ENCODE measurements at places on chromosomes 4 and X.

GRCh38 chr4:61785761-61786160, 585.6 kb downstream of the ADGRL3 start:
- no peak for DNase-seq

DNA sequence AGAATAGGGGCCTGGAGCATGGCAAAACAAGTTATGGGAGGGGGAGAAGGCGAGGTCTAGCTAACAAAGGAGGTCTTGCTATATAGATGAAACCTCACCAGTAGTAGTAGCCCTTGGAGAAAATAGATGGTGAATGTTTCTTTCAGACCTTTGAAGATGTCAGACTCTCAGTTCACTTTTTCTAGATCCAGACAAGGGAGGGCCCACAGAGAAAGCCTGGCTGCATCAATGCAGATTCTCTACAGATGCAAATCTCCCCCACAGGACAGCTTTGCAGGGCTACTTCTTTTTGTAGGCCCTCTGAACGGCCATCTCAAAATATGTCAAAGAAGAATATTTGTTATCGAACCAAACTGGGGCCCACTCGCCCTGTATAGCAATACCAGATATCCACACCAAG, 159.7 kb downstream of the ANK2 start:
- DNase-seq: no peak

- DNase-seq: no peak
Observed at GRCh38 chrX:123906557-123907316, 46.9 kb downstream of the XIAP start.

- DNase-seq: no peak
Observed at GRCh38 chrX:72392042-72392441, 86.3 kb upstream of the CITED1 start.

- DNase-seq: no peak
Observed at GRCh38 chr4:534101-534575, 35.1 kb downstream of the PIGG start.

DNA sequence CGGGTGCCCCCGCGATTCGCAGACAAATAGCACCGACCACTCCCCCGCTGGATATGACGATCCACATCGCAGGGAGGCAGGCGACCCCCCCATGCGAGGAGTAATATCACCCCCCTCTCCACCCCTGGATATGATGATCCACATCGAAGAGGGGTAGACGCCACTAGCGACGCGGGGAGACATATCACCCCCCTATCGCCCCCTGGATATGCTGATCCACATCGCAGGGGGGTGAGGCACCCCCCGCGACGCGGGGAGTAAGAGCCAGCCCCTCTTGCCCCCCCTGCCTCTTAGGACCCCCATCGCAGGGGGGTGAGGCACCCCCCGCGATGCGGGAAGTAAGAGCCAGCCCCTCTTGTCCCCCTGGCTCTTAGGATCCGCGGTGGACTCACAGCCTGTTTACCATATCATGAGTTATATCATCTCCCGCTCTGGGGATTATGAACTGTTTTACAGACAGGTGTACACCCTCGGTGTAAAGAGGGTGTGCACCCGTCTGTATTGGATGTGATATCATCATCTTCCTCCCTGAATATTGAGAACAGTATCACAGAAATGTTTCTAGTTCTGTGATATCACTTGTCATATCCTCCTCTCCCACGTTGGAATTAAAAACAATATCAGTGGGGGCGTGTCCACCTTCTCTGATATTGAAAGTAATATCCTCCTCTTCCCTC, 22.7 kb upstream of the DRD5 start:
- DNase-seq: no peak

GRCh38 chrX:18591834-18592233, 80.1 kb downstream of the RS1 start:
- no peak for DNase-seq

DNA sequence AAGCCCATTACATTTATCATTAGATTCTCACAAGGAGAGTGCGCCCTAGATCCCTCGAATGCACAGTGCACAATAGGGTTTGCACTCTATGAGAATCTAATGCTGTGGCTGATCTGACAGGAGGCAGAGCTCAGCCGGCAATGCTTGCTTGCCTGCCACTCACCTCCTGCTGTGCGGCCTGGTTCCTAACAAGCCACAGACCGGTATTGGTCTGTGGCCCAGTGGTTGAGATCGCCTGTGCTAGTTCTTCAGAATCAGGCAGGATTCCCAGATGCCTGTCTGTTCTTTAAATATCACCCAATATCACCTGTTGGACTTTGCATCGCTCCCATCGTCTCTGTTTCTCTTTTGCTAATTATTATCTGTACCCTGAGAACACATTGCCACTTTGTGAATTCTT, 14.0 kb downstream of the DSPP start:
- no peak for DNase-seq

DNA sequence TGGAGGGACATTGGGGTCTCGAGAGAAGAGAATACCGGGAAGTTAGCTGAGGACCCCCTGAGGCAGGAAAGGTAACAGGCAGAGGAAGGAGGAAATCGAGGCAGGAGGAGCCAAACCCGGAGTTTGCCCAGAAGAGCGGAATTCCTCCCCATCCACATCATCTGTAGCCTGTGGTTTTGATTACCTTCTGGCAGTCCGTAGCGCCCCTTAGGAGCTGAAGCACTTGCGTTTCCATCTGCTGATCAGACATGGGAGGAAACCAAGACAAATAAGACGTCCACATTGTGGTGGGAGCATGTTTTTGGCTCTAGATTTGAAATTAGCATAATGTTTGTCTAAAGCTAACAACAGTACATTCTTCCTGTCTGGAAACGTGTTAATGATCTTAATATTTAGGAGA, 26.8 kb upstream of the HMX1 start:
- no peak for DNase-seq

DNA sequence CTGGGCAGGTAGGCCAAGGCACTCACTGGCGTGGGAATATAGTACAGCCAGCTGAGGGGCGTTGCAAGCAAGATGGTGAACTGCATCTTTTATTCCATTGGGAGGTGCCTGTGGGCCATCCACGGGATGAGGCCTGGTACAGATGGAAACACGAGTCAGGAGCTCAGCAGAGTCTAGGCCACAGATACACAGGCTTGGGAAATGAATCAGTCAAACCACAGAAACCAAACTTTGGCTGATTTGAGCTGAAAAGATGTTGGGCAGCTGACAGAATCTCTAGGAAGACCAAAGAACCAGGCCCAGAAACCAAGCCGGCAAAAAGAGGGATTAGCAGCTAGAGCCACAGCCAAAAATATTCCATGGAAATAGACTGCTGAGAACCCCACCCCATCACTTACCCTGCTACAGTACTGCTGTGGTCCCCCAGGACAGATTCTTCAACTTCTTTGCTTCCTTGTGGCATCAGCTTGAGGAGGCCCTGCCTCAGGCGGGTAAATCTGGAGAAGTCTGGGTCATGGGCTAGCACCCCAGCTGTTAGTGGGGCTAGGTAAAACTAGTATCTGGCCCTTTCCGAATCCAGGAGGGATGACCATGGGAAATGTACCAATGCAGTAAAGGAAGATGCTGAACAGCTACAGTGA, 75.4 kb downstream of the TMEM131L start:
- DNase-seq: peak; percentile 80

DNA sequence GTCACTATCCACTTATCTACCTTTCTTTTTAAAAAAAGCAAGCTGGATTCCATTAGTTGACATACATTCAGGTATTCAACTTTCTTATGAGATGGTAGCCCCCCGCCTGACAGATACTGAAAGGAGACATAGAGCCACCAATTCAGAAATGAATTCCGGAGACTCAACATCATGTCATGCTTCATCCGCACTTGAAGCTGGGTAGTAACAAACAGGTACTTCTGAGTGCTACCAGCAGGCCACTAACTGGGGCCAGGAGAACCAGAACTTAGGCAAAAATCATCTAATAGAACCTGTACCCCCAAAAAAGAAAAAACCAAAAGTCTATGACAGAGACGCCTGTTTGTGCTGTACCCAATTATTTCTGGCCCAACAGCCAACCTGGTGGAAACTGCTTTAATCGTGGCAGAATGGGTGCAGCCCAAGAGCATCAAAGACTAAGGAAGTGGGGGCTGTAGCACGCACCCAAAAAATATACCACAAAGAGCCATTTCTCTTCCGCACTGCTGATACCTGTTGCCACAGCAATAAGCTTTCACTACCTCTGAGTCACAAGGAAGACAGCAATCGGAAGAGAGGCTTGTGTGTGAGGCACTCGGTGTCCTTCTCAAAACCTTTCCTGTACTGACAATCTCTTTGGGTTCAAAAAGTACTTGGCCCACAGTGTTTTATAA, 84.8 kb downstream of the AFAP1 start:
- peak; percentile 52 for DNase-seq

- no peak for DNase-seq
Observed at GRCh38 chr4:41572516-41572915, 34.6 kb downstream of the LIMCH1 start.

- DNase-seq: peak; percentile 74
Observed at GRCh38 chr4:2395038-2395437, 23.4 kb downstream of the ZFYVE28 start.

DNA sequence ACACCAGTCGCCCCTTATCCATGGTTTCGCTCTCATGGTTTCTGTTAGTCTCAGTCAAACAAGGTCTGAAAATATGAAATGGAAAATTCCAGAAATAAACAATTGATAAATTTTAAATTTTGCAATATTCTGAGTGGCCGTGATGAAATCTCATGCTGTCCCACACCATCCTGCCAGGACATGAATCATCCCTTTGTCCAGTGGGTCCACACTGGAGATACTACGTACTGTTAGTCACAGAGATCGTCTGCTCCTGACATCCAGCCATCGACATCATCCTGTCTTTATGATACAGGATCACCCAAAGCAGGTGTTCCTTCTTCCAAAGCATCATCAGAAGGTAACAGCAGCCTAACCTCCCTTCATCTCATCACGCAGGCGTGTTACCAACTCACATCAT, 76.5 kb upstream of the MSX1 start:
- DNase-seq: peak; percentile 20

- DNase-seq: peak; percentile 32
Observed at GRCh38 chrX:118251271-118251670, 94.6 kb upstream of the WDR44 start.

GRCh38 chr4:155433636-155434360, 57.0 kb upstream of the MAP9 start:
- DNase-seq: peak; percentile 75

- peak; percentile 88 for DNase-seq
Observed at GRCh38 chr4:186643501-186644310, 80.0 kb downstream of the FAT1 start.

DNA sequence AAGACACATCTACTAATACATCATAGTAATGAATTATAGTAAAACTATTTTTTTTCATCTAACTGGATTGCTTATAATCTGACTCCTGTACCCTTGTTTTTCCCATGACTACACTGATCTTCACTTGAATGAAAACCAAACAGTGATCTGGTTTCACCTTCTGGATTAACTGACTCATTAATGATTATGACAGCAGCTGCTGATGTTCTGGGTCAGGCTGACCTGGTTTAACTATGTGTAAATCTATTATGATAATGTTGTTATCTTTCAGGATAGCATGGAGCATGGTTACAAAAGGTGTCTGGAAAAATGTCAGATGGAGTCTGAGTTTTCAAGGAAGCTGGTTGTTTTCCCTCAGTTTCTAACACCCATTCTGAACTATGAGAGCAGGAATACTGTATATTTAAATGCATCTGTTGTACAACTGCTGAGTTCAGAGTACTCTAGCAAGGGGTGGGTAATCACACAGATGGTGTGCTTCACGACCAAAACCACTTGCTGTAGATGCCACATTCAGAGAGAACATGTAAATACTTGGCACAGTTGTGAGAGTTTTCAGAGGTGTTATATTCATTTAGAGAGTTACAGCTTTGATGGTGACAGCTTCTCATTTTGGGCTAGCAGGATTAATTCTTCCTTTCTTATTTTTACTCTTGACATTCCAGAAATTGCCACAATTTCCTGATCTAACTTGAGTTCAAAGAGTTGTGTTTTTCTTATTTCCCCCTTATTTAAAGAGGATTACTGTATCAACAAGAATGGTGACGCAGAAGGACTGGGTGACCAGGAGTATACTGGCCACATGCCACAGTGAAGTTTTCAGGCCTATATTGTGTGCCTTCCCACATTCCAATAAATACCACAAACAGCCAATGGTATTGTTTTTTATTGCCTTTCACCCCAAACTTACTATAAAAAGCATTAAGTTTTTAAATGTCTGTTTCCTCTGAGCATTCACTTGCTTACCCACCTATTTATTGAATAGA, 249.7 kb upstream of the TET2 start:
- peak; percentile 5 for DNase-seq

GRCh38 chrX:150293311-150294013, 69.7 kb upstream of the MAMLD1 start:
- no peak for DNase-seq

DNA sequence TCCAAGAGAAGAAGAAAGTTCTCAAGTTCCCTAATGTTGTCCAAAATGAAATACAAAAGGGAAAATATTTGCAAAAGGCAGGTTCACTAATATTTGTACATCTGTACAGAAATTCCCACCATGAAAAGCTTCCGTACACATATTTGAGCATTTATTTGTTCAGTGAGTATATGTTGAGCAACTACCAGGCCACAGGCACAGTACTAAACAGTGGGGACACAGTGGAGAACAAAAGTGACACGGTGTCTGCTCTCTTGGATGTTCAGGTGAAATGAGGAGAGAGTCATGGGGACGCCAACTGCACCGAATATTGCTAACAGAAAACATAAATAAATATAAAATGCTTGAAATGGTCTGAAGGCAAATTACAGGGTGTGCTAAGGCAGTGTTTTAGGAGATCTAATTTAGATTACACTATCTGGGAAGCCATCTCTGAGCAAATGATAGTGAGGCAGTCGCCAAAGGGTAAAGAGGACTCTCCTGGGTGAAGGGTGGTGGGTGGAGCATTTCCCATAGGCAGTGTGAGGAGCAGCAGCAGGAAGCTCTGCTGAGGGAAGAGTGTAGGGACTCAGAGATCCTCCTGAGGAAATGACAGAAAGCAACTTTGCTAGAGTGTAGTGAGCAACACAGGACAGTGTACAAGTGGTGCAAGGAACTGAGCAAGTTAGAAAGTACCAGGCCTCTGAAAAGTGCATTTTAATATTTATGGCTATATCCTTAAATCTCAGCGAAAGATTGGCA, 375.2 kb downstream of the GALNTL6 start:
- DNase-seq: no peak

DNA sequence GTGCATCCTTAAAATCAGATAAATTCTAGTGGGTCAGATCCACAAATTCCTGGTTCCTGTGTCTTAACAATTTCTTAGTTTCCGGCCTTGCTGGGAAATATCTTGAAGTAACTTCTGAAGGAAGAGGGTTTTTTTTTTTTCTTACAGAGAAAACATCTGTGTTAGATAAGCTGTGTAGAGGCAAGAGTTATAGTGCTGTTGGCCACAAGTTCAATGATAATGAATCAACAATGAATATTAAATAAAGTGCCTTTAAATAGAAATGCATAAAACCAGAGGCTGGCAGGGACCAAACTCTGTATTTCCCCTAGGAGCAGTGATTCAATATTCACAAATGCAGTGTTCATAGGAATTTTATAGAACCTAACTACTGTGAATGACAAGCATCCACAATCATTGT, 711.9 kb upstream of the ATOH1 start:
- DNase-seq: no peak

DNA sequence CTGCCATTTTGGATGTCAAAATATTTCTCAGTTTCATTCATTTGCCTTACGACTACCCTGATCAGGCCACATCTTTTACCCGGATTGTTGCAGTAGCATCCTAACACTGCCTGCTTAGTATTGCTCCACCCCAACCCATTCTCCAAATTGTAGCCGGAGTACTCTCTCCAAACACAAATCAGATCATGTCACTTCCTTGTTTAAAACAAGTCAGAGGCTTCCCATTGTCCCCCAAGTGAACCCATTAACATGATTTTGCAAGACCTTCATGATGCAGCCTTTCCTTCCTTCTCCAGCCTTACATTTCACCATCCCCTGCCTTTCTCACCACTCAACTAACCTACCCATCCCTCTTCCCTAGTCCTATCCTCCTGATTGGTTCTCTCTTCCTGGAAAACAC, 53.1 kb downstream of the FANCB start:
- DNase-seq: no peak

All from cardiac fibroblast (primary cell).